ACHN (cell line): ENCODE measurements at places on chromosomes 3 and 15.

GRCh38 chr3:132435224-132435910, 18.1 kb downstream of the DNAJC13 start:
- no peak for DNase-seq

GRCh38 chr3:36695769-36696137, 68.6 kb downstream of the DCLK3 start:
- no peak for DNase-seq

- DNase-seq, result no peak
These were observed 38.8 kb upstream of the EIF5A2 start for GRCh38 chr3:170947018-170947769.

GRCh38 chr3:183560607-183561006, 5.1 kb upstream of the KLHL6 start:
- DNase-seq, result peak; percentile 13

- DNase-seq, result no peak
These were observed 28.6 kb downstream of the SLC27A2 start for GRCh38 chr15:50210462-50211157.

GRCh38 chr3:39445927-39446326, 21.6 kb upstream of the MOBP start:
- DNase-seq, result no peak

GRCh38 chr3:52088445-52089367, 32.3 kb upstream of the DUSP7 start:
- no peak for DNase-seq

GRCh38 chr3:38549082-38549481, 52.9 kb downstream of the EXOG start:
- no peak for DNase-seq

GRCh38 chr15:58224068-58224467, 85.9 kb downstream of the AQP9 start:
- DNase-seq, result no peak

DNA sequence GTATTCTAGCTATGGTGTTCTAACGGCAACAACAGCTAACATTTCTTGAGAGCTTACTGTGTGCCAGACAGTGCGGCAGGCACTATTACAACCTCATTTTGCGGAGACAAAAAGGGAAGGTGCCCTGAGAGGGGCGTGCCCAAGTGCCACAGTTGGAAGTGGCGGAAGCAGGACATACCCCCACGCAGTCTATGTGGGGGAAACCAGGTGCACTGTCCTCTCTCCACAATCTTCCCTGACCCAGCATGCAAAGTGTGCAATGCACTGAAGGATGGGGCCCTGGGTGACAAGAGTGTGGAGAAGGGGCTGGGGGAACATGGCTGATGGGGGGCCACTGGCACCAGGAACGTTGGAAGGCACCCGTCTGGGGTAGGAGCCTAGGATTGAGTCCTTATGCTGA, 8.6 kb downstream of the ANP32A start:
- DNase-seq, result no peak

DNA sequence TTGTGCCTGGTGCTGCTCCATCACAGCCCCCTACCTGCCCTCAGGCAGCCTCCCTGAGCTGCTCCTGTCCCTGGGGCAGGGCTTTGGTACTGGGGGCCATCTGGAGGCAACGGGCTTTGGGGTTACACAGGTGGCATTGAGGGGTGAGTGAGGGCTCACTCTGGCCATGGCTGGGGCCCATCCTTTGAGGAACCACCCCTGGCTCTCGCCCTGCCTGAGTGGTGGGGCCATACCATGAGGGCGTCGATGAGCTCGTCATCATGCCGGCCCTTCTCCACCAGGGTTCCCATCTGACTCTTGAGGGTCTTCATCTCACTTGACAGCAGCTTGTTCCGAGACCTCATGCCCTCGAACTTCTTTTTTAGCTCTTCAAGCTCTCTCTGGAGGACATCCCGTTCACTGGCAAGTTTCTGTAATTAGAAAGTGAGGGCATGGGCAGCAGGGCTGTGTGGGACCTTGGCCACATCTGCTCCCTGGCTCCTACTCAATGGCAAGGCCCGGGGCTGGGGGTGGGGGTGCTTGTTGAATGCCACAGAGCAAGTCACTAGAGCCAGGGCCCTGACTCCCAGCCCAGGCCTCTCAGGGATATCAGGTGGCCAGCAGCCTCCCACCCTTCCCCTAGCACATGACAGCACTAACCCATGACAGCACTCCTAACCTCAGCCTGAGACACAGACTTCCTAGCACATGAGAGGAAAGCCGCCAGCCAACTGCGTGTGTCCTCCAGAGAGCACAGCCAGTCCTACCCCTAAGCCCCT, 33.5 kb downstream of the CCDC13 start:
- no peak for DNase-seq

- no peak for DNase-seq
These were observed 45.9 kb downstream of the SLC12A8 start for GRCh38 chr3:125166599-125167136.

DNA sequence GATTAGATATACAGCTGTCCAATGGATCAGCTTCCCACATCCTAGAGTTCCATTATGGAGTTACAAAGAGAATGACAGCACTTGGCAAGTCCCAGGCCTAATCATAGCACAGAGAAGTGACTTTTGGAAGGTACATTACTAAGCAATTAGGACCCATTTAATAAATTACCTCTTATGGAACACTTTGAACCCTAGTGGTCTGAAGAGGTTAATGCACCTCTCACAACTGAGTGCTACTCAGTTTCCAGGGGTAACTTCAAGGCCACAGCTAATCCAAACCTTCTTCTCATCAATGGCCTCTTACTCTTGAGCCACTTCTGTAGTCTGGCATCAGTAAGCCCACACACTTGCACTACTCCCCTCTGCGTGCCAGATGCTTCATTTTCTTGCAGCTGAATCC, 34.9 kb upstream of the MEIS2 start:
- DNase-seq, result no peak

DNA sequence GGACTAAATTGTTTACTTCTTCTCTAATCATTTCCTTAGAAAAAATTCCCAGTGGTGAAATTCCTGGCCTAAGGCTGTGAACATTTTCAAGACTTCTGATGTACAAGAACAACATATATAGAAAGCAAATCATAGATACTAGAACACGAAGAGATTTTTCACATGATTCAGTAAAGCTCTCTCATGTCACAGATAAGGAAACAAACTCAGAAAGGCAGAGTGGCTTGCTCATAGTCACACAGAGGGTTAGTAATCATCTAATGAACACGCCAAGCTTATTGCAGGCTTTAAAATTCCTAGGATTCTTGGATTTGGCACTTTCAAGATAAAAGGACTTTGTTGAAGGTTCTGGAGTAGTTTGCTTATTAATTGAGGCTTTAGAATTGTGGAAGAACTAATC, 26.2 kb downstream of the CRTAP start:
- DNase-seq, result no peak

DNA sequence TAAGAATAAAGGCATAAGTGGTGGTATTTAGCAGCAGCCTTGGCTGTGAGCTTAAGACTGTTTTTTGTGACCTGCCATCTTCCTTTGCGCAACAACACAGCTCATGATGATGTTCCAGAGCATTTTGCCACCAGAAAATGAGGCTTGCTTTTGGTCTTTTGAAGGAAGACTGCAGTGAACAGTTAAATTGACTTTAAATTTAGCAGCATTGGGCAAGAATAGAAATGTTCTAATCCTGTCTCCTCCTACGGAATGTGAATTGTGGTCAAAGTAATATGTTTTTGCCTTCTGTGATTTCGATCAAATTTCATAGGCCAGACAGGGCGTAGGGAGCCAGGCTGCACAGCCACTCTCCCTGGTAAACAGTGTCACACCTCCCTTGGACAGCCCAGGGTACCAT, 460.7 kb upstream of the RASGRP1 start:
- no peak for DNase-seq

GRCh38 chr3:116417151-116417550, 28.1 kb downstream of the LSAMP start:
- DNase-seq, result no peak

DNA sequence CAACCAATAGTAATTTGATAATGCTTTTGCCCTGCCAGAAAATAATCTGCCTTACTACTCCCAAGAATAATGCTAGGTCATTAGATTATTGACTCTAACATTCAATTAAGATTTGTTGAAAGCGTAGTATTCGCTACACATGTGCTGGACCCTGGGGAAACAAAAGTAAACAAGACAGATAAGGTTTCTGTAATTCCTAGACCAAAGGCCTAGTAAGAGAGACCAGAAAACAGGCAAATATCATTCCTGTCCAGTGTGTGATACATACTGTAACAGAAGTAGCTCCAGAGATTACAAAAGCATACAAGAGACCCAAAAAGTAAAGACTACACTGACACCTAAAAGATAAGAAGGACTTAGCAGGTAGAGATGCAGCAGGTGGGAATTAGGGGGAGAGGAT, 60.8 kb downstream of the PLOD2 start:
- no peak for DNase-seq

DNA sequence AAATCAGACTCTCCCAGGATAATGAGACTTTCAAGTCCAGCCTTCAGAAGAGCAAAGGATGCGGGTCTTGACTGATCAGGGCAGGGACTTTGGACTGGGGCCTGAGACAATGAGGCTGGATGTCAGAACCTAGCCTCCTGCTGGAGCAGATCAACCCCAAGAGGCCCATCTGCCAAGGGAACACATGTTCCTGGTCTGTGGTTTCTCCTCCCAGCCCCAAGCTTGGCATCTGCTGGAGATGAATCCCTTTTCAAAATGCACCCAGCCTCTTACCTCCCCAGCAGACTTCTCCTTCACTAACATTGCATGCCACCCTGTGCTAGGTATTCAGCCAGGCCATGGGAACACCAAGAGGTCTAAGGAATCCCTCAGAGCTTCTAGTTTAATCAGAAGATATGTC, 43.7 kb upstream of the MFGE8 start:
- no peak for DNase-seq

- no peak for DNase-seq
These were observed 79.9 kb downstream of the UBP1 start for GRCh38 chr3:33360136-33360825.

- no peak for DNase-seq
These were observed 233.3 kb downstream of the RBMS3 start for GRCh38 chr3:29514170-29514569.

- DNase-seq, result peak; percentile 24
These were observed 67.1 kb downstream of the MB21D2 start for GRCh38 chr3:192850451-192850981.

- no peak for DNase-seq
These were observed 30.0 kb downstream of the XXYLT1 start for GRCh38 chr3:195240939-195241338.

GRCh38 chr3:31448035-31448881, 84.5 kb upstream of the STT3B start:
- peak; percentile 22 for DNase-seq

DNA sequence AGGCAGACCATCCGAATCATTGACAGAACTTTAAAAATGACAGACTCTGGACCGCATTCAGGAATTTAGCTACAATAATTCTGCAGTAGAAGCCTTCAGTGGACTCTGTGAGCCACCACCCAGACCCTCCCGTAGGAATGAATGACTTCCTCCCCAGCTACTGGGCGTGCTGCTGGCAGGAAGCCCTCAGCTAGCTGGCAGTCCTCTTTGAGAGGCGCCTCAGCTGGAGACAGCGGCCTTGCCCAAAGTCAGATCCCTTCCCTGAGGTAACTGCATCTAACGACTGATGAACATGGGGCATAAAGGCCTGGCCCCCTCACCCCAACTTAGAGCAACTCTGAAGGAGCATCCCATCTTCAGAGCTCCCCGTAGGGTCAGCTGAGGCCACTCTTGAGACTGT, 25.8 kb downstream of the CRABP1 start:
- DNase-seq, result no peak

- DNase-seq, result no peak
These were observed 168.7 kb upstream of the RASGRP1 start for GRCh38 chr15:38733331-38733730.

DNA sequence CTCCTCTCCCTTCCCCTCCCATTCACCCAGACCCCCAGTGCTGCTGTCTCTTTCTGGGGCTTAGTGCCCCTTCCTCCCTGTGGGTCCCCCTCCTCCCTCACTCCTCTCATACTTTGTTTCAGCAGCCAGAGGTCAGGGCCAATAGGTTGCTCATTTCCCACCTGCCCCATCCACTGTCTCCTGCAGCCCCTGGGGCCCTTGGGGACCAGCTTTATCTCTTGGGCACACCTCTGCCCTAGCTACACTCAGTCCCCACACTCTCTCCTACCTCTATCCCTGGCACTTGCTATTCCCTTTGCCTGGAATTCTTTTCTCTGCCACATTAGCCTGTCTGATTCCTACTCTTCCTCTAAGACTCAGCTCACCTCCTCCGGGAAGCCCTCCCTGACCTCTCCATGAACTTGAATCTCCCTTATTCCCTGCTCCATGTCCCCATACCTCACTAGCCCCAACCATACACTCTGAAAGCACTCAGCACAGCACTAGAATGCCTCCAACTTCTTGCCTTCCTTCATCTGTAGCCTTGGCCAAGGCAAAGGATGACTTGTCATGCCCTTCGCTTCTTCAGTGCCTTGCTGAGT, 14.6 kb downstream of the ANPEP start:
- no peak for DNase-seq

GRCh38 chr3:48945891-48946549, 27.4 kb downstream of the ARIH2 start:
- DNase-seq, result no peak

DNA sequence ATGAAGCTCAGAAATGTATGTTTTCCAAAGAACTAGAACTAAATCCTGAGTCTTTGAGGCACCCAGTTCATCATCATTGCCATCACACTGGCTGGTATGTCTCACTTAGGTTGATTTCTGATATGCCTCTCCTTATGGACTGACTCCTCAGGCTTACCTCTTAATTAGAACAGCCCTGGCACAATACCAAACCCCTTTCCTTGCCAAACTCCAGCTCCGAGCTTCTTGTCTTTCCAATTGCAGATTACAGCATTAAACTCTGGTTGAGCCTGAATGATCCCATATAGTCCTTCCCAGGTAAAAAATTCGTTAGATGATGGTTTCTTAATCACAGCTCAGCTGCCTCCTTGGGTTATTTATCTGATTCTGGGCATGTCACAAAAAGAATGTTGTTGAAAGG, 66.3 kb downstream of the RTP4 start:
- DNase-seq, result no peak

DNA sequence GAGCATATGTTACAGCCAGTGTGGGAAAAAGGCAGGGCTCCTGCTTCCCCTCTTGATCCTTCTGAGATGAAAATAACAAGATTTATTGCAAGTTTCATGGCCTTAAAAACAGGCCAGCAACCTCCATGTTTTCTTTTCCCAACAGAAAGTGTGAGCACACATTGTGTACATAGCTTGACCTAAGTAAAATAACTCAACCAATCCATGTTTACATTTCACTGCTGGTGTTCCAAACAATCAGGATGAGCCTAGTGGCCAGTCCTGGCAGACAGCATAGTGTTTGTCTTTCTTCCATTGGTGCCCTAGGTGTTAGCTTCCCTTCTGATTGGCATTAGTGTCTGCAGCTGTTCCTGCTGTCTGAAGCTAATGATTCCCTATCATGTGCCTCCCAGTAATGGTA, 847.7 kb downstream of the EPHA3 start:
- DNase-seq, result no peak

- no peak for DNase-seq
These were observed 57.8 kb upstream of the TGFBR2 start for GRCh38 chr3:30548600-30548999.

DNA sequence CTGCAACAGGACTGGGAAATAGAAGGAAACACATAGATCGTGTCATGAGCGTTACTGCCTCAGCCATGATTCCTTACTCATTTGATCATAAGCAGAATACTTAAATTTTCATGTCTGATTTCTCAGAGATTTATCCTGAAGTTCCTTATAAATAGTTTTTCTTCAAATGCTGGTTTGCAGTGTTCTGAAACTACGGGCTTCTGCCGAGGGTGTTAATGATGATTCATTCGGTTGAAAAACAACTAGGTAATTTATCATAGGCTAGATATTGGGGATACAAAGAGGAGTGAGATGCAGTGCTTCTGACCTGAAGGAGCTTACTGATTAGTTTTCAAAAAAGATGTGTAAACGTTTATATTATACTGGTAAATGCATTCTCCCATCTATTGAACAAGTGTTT, 428.9 kb downstream of the NLGN1 start:
- peak; percentile 34 for DNase-seq
